ENCODE measurements at places on chromosomes 1 and 21.

DNA sequence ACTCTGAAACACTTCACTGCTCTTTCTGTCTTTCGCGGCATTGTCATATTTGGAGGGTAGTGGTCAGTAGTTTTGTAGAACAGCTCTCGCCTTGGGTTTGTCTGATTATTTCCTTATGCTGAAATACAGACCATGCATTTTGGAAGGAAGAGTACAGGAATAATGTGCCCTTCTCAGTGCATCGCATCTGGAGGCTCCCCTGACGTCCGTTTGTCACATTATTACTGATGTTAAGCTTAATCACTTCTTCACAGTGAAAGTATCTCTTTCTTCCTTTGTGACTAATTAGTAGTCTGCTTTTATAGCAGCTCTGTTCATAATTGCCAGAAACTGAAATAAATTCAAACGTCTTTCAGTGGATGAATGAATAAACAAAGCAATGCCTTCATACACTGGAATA lies 85.7 kb upstream of the CXADR start:
- DNase-seq, result no peak

GRCh38 chr1:54471588-54471987 lies 65.4 kb upstream of the SSBP3 start:
- DNase-seq, result no peak

DNA sequence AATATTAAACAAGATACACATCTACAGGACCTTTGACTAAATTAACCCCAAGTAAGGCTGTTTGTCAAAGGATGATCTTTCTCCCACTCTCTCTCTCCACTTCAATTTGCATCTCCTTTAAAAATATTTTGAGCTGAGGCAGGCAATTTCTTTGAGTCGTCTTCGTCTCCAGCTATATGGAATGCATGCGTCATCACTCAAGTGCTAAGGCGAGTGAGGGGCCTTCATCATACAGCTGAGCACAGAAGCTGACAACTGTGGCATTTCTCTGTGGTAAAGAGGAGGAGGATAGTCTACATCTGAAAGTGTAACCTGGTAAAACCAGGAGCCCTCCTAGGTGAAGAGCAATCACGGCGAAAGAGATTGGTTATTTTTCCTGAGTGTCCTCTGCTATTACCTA lies 7.6 kb downstream of the EPHX4 start:
- DNase-seq, result no peak

DNA sequence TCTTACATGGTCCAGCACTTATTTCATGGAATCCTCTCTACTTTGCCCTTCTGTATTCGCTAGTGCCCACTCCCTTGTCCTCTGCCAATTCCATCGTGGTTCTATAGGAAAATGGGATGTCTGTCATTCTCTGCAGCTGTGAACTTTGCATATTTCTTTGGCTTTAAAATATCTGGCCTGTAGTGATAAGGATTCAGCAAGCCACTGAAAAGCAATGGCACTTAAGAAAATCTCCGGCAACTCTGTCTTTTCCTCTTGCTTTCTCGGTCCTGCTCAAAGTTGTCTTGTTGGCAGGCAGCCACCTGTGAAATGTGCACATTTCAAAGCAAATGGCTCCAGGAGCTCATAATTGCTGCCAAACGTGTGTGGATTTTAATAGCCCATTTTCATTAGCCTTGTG lies 91.8 kb downstream of the CHD1L start:
- DNase-seq, result no peak

Data from A172 (cell line).